ENCODE measurements at places on chromosomes 11 and 22. TPM values are rescaled to one million over a fixed set of nuclear protein-coding genes. Genes with fewer than 3 reads are reported as not detected.

DNA sequence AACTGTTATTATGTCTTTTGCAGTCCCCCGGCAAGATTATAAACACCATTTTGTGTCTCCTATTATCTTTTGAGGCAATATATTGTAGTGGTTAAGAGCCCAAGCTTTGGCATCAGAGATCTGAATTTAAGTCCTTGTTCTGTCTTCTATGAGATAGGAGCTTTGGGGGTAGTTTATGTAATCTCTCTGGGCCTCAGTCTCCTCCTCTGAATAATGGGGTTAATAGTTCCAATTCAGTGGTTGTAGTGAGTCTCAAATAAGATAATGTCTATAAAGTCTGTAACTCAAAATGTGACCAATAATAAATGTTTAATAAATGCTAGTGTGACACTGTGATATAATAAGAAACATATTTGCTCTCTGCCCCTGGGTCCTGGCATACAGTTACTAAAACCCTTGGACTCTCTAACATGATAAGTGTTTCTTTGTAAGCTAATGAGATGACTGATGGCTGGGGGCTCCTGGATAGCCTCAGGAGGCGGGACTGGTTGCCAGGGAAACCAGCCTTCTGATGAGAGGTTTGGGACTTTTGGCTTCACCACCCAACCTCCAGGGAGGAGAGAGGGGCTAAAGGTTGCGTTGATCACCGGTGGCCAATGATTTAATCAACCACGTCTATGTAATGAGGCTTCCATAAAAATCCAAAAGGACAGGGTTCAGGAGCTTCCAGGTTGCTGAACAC is 183.4 kb upstream of the MTMR2 start:
- no peak overlapping the region for H3K4me3 ChIP-seq
- H3K27me3 ChIP-seq, result no peaks in the 10 kb centered on the region
- no peaks in the 10 kb centered on the region for H3K4me1 ChIP-seq
- no peak for DNase-seq
- no peak overlapping the region for H3K27ac ChIP-seq

DNA sequence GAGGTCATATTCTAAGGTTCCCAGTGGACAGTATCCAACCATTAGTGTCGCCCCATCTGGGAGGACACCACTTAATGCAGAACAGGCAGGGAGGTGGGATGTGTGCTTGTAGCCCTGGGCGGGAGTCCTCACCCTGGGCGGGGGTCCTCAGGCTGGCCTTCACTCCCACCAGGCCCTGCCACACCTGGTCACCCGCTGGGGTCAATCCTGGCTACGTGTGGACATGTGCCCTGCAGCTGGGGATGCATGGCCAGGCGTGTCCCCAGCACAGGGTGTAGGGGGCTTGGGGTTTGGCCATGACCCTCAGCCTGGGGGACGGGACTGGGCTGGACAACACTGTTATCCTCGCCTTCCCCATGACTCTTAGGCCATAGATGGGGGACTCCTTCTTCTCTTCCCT is 18.8 kb downstream of the TRPM5 start:
- H3K27me3 ChIP-seq, result no peaks in the 10 kb centered on the region
- peaks cover 5% of the 10 kb centered on the region for H3K4me1 ChIP-seq
- H3K27ac ChIP-seq, result no peak overlapping the region
- H3K4me3 ChIP-seq, result no peak overlapping the region
- no peak for DNase-seq

DNA sequence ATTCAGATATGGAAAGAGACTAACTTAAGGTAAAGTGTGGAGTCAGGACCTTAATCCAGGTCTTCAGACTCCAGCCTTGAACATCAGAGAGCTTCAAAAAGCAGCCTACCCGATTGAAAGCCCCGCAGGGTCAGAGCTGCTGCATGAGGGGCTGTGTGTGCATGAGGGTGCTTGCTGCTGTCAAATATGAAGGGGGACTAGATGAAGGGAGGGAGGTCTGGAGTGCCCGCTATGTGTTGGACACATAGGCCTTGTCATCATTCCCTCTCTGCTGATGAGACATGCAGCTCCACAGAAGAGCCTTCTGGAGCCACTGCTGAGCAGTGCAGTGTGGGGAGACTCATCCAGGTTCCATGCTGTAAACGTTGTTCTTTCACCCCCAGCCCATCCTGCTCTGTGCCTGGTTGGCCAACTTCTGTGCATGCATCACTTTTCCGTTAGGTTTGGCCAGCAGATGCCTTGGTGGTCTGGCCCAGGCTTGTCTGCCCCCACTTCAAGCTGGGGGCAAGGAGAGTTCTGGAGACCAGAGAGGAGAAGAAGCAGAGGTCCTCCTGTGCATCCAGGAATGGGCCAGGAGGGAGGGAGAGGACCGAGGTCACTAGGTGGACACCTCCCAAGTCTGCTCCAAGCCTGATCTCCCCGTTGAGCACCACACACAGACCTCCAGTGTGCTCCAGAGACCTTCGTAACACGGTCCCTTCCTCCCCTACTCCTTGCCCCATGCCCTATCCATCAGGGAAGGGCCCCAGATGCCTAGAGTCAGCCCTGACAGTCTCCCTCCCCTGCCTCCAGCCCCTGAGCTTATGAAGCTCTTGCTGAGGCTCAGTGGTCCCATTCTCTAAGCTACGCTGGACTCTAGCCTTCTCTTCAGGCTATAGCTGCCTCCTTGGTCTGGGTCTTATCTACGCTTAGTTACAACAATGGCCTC is 32.0 kb downstream of the LRRC32 start:
- H3K27me3 ChIP-seq, result no peaks in the 10 kb centered on the region
- DNase-seq, result peak; percentile 34
- no peak overlapping the region for H3K4me3 ChIP-seq
- H3K36me3 ChIP-seq, result no peaks in the 10 kb centered on the region

- H3K27me3 ChIP-seq, result no peaks in the 10 kb centered on the region
- peaks cover 45% of the 10 kb centered on the region for H3K4me1 ChIP-seq
- H3K4me3 ChIP-seq, result peak overlapping the region; percentile 20
- no peaks in the 10 kb centered on the region for H3K36me3 ChIP-seq
- peak overlapping the region; percentile 76 for H3K27ac ChIP-seq
- DNase-seq, result no peak
These were observed 1.6 kb downstream of the SMIM38 start for GRCh38 chr11:69157156-69157821.

KRTAP5-10 gene
- not detected for total RNA-seq

OR8B12 gene
- total RNA-seq, result not detected

MYRF gene
- 7.0 TPM for total RNA-seq
